ENCODE measurements at places on chromosomes 1 and 21. TPM values are rescaled to one million over a fixed set of nuclear protein-coding genes. Genes with fewer than 3 reads are reported as not detected.

DNA sequence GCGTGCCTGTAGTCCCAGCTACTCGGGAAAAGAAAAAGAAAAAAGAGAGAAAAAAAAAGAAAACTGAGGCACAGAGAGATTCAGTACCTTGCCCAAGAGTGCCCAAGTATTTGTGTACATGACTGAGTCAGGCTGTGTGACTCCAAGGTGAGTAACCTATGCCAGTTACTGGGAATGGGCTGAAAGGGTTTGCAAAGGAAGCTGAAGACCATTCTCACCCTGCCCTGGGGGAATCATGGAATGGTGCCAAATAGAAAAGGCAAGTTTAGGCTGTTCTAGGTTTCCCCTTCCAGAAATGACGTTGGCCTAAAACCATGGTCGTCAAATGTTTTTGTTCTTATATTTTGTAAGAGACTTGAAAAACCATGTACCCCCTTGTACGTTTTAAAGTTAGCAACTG lies 37.9 kb upstream of the LRIG2 start:
- DNase-seq = peak; percentile 100

GRCh38 chr1:50454911-50455310 lies 31.7 kb upstream of the DMRTA2 start:
- no peak for DNase-seq

The RBM11 gene
- total RNA-seq = 0.26 TPM

DNA sequence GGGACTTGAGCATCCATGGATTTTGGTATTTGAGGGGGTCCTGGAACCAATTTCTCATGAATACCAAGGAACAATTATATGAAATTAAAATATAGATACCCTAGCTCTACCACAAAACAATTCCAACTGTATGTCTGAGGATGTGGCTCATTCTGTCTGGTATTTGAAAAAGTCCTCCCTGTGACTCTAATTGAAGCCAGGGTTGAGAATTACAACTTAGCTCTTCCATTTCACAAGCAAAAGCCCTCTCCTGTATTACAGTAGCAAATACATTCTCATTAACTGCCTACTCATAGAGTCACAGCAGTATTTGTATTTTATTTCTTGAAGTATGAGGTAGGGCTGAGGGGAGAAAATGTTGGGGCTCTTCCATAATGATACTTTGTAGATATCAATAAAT lies 187.8 kb upstream of the OLFM3 start:
- no peak for DNase-seq

GRCh38 chr1:226425431-226426031 lies 17.6 kb upstream of the PARP1 start:
- DNase-seq = no peak

The PRKACB gene
- 2.1 TPM for total RNA-seq

- peak; percentile 59 for DNase-seq
Measured at GRCh38 chr1:98322966-98323365, 338.6 kb upstream of the SNX7 start.

DNA sequence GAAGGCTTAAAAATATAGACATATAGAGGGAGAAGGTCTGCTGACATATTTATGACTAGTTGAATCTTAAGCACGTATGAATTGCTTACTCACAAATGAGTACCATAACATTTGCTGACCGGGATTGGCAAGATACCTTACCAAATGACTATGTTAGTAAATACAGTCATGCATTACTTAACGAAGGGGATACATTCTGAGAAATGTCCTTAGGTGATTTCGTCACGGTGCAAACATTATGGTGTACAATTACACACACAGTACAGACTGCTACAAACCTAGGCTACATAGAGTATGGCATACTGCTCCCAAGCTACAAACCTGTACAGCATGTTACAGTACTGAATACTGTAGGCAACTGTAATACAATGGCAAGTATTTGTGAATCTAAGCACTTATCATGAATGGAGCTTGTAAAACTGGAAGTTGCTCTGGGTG lies 19.4 kb upstream of the UBE2U start:
- peak; percentile 99 for DNase-seq

DNA sequence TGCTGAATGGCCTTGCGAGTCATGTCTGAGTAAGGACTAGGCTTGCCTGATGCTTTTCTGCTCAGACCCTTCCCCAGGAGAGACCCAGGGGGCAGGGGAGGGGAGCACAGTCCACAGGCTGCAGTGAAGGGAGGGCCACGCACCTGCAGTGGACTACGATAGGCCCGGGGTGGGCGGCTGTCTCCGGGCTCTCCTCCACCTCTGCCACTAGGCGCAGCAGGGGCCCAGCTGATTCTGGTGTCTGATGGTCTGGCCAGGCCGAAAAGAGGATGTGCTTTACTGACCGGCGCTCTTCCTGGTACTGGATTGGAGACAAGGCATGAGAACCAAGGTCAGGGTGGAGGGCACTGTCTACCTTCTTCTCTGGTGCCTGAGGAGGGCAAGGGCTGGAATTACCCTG lies 7.9 kb upstream of the ARL8A start:
- no peak for DNase-seq

DNA sequence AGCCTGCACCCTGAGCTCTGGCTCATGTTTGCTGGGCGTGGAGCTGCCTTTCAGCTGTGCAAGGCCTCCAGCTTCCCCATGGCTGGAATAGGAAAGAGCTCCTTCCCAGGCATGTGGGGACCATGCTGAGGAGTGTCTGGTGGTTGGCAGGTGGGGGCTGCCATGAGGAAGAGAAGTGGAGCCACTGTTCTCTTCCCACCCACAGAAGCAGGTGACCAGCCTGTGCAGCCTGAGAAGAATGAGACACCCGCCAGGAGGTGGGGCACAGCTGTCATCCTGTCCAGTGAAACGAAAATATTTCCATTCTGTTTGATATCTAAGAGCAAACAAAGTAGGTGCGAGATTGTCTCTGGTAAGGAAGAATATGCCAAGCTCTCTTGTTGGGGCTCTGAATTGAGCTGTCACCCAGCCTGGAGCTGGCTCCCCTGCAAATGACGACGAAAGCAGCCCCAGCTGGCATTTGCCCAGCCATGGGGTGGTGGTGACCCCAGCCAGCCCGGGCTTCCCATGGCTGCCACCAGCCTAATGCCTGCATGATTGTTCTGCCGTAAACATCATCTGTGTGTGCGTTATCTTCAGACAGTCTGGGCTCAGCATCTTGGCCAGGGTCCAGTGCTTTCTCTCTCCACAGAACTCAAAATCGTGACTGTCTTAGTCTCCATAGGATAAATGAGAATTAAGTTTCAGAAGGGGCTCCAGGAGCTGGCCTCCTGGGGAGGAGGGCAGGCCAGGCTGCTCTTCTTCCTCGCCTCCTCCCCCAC lies 429.8 kb upstream of the VAMP3 start:
- DNase-seq = no peak

The RPTN gene
- total RNA-seq = 0.53 TPM

The LRRC39 gene
- 0.53 TPM for total RNA-seq

DNA sequence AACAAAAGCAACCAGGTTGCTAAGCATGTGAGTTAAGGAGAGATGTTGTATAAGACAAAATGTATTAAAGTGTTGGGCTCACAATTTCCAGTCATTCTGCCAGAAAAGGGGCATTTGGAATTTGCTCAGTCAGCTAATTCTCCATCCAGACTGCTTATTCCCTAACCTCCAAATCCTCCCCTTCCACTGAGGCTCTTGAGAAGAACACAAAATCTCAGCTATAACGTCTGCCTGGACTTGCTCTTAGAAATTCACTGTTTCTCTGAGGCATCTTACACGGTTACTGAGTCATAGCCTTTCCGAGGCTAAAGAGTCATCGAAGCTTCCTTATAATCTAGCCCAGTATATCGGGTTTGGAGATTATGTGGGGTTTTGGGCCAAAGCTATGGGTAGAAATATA lies 548.2 kb upstream of the ADGRL4 start:
- DNase-seq = peak; percentile 47

The SMYD3 gene
- 17.4 TPM for total RNA-seq

GRCh38 chr1:42085596-42085995 lies 67.6 kb upstream of the GUCA2B start:
- peak; percentile 8 for DNase-seq

GRCh38 chr1:43529206-43529731 lies 1.4 kb upstream of the PTPRF start:
- DNase-seq = peak; percentile 82

GRCh38 chr1:1050577-1051052 lies 23.5 kb downstream of the RNF223 start:
- no peak for DNase-seq

DNA sequence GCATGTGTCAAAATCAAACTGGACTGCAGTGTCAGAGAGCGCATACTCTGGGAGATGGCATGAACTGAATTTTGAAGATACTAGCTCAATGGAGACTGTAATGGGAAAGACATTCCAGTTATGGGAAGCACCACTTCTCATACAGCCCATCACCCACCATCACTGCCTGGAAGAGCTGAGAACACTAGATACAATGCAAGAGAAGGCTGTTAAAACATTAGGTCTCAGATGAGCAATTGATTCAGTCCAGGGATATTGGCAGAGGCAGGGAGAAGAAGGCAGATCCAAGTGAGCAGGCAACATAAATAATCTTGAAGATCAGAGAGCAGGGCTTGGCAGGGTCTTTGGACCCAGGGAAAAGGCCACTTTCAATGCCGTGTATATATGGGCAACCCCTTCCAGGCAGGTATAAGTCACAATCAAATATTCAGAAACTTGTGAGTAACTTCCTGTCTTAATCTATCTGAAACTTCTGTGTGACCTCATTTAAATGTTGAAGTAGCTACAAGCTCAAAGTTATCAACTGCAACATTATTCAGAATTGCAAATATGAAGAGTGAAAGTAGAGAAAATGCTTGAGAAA lies 290.3 kb upstream of the SGIP1 start:
- peak; percentile 67 for DNase-seq

GRCh38 chr21:41730367-41730765 lies 36.5 kb downstream of the RIPK4 start:
- DNase-seq = no peak

DNA sequence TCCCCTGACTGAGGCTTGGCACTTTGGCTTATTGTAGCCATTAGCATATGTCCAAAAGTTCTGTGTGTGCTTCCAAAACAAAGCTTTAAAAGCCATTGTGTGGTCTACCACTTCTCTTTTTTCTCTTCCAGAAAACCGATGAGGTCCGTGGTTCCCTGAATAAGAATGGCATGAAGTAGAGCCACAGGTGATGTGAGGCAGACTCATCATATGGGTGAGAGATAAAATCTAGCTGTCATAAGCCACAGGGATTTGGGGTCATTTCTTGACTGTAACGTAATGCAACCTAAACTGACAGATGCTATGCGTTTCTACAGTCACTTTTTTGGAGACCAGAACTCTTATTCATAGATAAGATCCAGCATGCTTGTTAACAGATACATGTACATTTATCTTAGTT lies 7.0 kb upstream of the GREM2 start:
- no peak for DNase-seq

GRCh38 chr1:155176544-155177071 lies 3.0 kb downstream of the TRIM46 start:
- DNase-seq = peak; percentile 66

The CNIH4 gene
- 146 TPM for total RNA-seq

DNA sequence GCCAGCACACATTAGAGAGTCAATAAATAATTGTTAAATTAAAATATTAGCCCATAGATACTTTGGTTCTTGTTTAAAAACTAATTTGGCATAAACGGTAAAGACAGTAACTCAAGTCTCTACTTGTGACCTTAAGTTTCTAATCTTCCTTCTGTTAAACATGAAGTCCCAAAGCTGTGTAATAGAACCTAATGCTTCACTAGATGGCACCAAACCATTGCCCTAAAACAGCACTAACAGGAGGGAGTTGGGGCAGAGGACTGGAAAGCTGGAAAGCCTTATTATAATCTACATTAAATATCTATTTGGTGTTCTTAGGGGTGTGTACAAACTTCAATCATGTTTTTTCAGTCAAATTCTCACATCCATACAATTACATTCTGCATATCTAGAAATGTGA lies 176.7 kb downstream of the OLFM3 start:
- DNase-seq = peak; percentile 34

DNA sequence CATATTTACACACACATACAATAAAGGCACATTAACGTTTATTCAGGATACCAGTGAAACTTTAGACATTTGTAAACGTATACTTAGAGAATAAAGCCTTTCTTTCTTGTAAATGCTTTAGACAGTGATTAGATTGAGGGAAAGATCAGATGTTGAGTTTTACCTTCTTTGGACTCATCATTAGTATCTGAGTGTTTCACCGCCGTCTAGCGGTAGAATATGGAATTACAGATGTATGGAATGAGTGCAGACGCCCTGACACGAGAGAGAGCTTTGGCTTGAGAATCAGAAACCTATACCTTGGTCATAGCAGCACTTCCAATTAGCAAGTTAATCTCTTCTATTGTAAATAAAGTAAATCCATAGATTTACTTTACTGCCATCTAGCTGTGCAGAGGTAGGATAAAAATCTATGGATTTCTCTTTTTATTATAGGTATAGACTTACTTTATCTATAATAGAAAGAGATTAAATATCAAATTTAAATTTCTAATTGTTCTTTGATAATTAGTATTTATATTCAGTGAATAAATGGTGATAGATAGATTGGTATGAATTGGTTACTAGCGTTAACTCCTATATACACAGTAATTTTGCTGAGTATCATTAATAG lies 12.6 kb downstream of the FLG2 start:
- DNase-seq = peak; percentile 78

DNA sequence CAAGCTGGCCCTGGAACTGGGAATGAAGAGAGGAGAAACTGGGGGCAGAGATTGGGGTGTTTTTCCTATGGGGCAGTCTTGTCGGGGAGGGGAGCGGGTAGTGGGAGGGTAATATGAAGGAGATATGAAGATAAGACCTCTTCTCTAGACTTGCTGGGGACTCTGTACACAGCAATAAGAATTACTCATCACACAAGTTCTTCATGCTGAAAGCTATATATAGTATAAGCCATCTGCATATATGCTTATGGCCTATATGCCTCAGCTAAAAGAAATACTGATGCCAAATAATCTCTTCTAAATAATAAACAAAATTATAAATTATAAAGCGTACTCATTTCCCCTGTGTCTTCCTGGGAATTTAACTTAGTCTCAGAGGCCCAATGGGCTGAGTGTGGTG lies 7.9 kb downstream of the RHEX start:
- DNase-seq = no peak

DNA sequence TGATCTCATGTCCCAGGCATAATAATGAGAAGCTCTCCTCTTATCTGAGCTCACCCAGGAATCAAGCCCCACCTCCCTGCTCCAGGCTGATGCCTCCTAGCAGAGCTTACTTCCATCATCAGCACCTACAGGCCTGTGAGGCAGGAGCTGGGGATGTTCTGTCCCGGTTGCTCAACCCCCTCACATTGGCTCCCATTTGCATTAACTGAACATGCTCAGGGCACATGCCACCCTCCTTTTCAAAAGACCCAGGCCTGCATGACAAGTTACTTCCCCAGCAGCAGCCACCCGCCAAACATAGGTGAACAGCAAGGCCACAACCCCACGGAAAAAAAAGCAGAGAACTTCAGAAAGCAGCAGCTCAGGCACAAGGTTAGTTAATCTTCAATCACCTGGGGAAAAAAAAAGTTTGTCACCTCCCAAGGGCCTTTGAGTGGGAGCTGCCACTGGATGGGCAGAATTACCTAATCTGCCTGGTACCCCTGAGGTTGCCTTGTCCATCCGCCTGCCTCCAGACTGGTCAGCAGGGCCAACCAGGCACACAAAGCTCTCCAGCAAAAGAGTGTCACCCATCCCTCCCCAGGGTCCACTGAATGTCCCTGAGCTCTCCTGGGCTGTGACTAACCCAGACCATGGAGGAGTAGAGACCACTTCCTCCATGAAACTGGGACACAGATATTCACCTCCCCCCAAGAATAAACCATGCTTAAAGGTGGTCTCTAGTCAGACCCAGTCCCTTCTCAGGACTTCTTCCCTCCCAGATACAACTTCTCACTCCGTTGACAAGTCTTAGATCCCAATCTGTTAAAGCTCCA lies 4.4 kb downstream of the KCNN3 start:
- DNase-seq = no peak

The MCOLN2 gene
- 0.64 TPM for total RNA-seq

- no peak for DNase-seq
Measured at GRCh38 chr1:10544239-10544638, 69.5 kb downstream of the PEX14 start.

The ZSCAN20 gene
- total RNA-seq = 5.0 TPM

The CELA3A gene
- total RNA-seq = not detected

Data from bronchial epithelial cell (primary cell).